ENCODE measurements at places on chromosomes 12 and 14.

- no peak for DNase-seq
Measured at GRCh38 chr14:99280066-99280731, 8.2 kb upstream of the BCL11B start.

- DNase-seq = no peak
Measured at GRCh38 chr12:130562716-130563115, 153.4 kb downstream of the RIMBP2 start.

DNA sequence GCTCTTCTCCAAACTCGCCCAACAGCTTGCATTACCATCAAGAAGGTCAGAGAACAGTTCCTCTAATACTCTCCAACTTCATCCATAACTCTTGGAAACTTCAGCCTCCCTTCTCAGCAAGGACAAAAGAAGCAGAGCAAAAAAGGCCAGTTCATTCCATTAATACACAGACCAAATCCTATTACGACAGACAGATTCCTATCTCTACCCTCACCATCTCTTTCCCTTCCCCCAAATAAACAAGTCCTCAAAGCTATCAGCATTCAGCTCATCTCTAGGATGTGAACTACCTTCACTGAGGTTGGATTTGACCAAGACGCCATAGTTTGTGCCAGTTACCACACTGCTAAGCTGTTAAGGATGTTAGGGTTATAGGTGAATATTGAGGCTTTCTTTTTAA is 25.2 kb downstream of the SINHCAF start:
- no peak for DNase-seq

DNA sequence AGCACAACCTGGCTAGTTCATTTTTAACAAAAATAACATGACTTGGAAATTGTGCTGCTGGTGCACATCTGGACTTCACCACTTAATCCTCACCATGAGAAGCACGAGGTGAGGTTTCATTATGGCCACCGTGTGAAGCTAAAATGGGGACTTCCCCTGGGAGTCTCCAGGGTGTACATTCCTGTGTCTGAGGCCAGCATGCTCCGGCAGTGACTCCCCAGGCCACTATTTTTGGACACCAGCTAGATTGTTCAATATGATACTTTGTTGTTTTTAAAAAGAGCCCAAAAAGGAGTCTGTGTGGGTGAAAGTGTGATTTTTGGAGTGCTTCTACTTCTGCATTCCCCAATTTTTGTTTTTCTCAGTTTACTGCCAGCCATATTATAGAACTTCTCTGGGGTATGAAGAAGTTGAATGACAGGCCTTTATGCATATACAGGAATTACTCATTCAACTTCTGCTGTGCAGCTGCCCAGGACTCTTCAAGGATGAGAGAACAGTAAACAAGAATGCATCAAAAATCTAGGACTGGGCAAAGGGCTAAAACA is 16.9 kb upstream of the AICDA start:
- DNase-seq = no peak

DNA sequence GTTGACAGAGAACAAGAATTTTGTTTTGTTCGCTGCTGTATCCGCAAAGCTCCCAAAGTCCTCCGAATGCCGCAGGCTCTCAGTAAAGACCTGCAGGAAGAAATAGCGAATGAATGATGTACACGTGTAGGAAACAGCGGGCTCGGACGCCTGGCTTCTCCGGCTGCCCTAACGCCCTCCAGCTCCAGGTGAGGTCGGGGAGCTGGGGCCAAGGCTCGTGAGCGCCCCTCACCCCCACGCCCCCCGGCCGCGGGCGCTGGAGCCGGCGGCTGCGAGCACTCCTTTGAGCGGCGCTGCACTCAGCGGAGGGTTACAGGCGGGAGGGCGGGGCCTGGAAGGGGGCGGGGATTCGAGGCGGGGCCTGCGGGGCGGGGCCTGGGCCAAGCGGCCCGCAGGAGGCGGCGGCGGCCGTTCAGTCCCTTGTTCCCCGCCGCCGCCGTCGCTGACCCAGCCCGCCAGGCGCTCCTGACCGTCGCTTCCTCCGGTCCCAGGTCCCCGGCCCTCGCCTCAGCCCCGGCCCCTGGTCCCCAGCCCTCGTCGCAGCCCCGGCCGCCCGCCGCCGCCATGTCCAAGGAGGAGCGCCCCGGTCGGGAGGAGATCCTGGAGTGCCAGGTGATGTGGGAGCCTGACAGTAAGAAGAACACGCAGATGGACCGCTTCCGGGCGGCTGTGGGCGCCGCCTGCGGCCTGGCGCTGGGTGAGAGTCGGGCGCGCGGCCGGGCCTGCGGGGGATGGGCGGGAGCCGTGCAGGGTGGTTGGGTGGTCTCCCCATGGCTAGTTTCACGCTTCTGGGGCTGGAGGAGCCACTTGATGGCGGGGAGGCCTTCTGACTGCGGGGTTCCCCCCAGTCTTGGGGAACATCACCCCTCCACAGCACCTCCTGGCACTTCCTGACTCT is at the start of gene AACS:
Gene AACS (plus strand): TSS at position 415 of the 898 bp plus-strand sequence. CDS start 150 bp downstream, at position 565.
- DNase-seq = peak; percentile 60

GRCh38 chr14:64442300-64442988 is 22.9 kb upstream of the AKAP5 start:
- DNase-seq = no peak

- no peak for DNase-seq
Measured at GRCh38 chr12:66055837-66056319, 74.7 kb downstream of the LLPH start.

GRCh38 chr14:90384543-90384911 is 12.3 kb upstream of the CALM1 start:
- no peak for DNase-seq

DNA sequence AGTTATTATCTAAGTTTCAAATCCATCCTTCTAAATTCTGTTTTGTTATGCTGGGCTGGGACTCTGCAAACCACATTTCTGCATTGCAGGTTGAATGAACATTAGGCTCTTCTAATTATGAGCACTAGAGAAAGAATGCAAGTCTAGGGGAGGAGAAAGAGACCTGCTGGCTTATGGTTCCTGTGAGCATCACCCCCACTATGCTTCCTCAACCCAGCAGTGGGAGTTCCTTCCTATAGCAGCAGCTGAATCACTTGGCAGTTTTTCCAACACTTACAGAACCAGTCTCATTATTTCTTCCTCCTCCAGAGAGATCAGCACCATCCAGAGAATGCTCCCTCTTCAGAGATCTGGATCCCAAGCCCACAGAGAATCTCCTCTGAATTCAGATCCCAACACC is 297.7 kb upstream of the CLEC14A start:
- DNase-seq = no peak

GRCh38 chr12:126389220-126389841 is 1324.1 kb downstream of the AACS start:
- DNase-seq = no peak

- DNase-seq = no peak
Measured at GRCh38 chr12:124604264-124604680, 36.9 kb upstream of the NCOR2 start.

- no peak for DNase-seq
Measured at GRCh38 chr12:31574803-31575575, 15.9 kb downstream of the DENND5B start.

DNA sequence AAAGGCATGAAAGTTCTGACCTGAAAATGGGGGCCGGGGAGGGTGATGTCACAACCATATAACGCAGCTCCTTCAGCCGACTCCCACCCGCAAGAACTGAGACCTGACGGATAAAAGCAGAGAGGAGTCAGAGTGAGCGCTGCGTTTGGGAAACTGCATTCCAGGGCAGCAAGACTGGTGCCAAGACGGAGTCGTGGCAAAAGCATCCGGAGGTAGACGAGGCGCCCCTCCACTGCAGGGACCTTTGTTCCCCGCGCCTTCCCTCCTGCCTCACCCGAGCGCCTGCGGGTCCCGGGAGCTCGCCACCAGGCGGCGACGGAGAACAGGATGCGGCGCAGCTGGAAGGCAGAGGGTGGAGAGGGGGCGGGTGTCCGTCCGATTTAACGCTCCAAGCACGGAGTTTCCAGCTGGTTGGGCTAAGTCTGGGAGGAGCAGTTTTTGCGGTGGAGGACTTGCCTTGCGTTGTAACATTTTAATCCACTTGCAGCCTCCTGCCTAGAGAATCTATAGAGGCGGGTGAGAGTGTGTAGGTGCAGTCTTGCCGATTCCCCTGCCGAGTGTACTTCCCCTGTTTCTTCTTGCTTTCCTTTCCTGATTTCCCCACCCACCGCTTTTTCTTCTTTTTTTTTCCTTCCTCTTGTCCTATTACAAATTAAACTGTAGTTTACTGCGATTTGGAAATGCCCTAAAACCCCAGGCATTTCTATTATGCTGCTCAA is 1.2 kb upstream of the CPNE8 start:
- peak; percentile 67 for DNase-seq

DNA sequence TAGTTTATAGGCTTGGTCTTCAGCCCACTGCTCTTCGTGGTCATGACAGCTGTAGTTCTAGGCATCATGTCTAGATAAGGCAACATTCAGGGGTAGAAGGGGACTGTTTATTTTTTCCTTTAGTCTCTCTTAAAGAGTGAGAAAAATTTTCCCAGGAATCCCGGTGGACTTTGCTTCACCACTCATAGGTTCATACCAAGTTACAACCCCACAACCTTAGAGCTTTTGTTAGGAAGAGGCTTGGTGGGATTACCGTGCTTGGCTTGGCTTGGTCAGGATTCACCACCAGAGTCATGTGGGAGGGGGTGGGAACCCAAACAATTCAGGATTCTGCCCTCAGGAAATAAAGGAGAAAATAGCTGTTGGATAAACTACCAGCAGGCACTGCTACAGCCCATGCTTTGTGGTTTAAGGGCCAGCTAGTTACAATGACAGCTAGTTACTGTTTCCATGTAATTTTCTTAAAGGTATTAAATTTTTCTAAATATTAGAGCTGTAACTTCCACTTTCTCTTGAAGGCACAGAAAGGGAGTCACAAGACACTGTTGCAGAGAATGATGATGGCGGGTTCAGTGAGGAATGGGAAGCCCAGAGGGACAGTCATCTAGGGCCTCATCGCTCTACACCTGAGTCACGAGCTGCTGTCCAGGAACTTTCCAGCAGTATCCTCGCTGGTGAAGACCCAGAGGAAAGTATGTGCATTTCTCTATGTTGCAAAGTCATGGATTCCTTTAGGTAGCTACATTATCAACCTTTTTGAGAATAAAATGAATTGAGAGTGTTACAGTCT is 25.9 kb upstream of the PAPLN start:
- no peak for DNase-seq

DNA sequence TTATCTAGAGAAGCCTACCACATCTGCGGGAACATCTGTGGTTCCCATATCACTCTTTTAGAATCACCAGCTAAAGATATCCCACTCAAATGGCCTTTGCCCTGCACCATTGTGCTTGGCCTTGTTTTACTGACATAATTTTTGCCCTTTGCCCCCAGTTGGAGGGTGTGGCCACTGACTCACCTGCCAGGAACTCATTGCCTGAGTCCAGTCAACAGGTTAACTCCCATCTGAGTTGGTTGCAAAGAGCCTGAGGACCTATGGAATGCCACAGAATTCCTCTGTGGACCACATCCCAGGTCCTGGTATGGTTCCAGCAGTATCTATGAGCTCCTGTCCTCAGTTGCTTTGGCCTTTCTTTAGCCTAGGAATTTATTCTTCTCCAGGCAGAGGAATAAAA is 55.7 kb upstream of the PTGR2 start:
- no peak for DNase-seq

- peak; percentile 97 for DNase-seq
Measured at GRCh38 chr12:103929784-103930033, 501 bp upstream of the HSP90B1 start.

GRCh38 chr12:1606021-1606622 is 11.7 kb upstream of the FBXL14 start:
- peak; percentile 56 for DNase-seq

DNA sequence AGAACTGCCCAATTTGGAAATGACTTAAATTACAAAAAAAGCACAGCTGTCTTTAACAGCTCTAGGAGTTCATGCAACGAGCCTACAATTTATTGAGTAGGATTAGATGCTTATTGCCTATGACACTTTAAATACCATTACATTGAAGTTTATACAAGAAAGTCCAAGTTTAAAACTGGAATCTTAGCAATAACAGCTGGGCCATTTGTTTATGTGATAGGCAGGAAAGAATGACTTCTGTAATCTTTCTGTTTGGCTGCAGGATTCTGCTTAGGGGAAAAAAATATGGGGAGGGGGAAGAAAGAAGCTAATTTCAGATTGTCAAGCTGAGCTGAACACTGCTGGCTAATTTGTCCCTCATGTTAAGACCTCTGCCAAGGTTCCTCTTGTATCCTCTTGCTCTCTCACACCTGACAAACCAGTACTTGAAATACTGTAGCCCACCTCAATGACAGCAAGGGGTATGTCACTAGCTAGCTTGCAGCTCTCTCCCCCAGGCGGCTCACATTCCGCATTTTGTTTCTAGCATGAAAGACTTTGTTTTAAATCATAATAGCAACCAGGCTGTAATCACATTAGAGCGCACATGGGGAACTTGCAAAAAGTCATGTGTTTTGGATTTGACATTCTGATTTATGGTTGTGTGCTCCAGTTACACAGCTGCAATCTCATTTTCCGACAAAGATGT is 384.8 kb downstream of the BMP4 start:
- DNase-seq = no peak

DNA sequence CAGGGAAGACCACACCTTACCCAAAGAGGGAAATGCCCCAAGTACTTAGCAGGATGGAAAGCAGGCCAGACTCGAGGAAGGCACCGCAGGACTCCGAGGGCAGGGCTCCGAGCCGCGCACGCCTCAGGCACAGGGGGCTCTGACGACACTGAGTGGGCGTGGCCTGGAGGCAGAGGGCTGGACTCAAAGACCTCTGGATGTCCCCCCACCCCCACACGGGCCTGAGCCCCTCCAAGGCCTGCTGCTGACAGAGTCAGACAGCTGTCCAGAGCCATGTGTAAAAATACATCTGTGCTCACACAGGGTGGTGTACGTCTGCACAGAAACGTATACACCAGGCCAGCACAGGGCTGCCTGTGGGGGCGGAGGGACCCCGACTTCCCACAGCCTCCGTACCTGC is 1.4 kb downstream of the AKT1 start:
- DNase-seq = no peak

DNA sequence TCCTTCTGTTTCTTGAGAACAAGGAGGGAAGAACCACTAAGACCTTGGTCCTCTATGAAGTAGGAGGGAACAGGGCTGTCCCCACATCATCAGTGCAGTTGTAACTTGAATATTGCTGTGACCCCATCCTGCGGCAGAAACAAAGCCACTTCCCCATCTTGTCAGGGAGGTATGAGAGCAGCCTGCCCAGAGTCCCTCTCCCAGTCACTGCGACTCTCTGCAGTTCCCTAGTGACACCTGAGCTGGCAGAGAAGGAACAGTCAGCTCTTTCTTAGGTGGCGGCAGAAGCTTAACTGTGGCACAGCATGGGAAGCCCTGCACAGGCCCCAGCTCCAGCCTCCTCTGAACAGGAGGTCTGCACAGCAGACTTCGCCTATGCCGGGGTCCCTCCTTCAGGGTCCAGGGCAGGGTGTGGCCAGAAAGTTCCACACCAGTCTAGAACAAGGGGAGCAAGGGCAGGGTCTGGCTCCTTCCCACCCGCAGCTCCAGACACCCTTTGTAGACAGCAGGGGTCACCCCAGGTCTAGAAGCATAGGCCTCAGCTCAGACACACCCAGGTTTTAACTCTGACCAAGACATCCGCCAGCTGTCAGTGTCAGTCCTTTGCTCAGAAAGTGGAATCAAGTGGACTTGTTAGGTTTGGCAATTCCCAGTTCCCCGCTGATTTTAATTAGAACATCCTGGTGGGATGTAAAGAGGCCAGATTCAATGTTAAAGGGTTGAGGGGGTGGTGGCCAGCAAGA is 36.8 kb downstream of the DEGS2 start:
- no peak for DNase-seq

All from hypothalamus (tissue), 51 donors.